Left ventricle myocardium inferior (tissue), 1 donor: ENCODE measurements at places on chromosomes 3 and 15. TPM values are rescaled to one million over a fixed set of nuclear protein-coding genes. Genes with fewer than 3 reads are reported as not detected.

Gene SLC9C1
- 1.3 TPM for total RNA-seq

Gene PPM1L
- 51.1 TPM for total RNA-seq

Gene CHRM5
- total RNA-seq = not detected

Gene STAB1
- total RNA-seq = 67.2 TPM

Gene SLC51A
- not detected for total RNA-seq

Gene CPN2
- total RNA-seq = 2.4 TPM

Gene SHQ1
- total RNA-seq = 18.8 TPM

Gene FETUB
- total RNA-seq = not detected

Gene CCDC191
- 0.77 TPM for total RNA-seq

Gene GPR156
- total RNA-seq = not detected

Gene FILIP1L
- 84.9 TPM for total RNA-seq

Gene CLDN16
- total RNA-seq = not detected

Gene PCSK6
- 28.6 TPM for total RNA-seq

- DNase-seq = no peak
These were observed 5.9 kb downstream of the SH2D7 start for GRCh38 chr15:78098131-78098755.

- DNase-seq = no peak
These were observed 33.5 kb upstream of the ACKR4 start for GRCh38 chr3:132563420-132564069.

DNA sequence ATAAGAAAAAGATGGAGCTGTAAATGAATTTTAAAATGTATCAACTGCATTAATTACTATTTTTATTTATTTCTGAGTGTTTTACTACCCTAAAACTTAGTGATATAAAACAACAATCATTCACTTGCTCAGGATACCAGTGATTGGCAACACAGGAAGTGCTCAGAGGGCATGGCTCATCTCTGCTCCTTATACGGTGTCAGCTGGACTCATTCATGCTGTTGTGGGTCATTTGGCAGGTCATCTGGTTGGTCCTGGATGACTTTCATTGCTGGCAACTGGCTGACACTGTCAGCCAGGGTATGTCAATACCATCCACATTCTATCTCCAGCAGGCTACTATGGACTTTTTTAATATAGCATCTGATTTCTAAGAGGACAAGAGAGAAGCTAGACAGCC lies 689.6 kb upstream of the NECTIN3 start:
- DNase-seq = no peak

GRCh38 chr3:9033867-9034266 lies 70.6 kb upstream of the RAD18 start:
- no peak for DNase-seq

- no peak for DNase-seq
These were observed 12.3 kb upstream of the PGPEP1L start for GRCh38 chr15:99019558-99020540.

DNA sequence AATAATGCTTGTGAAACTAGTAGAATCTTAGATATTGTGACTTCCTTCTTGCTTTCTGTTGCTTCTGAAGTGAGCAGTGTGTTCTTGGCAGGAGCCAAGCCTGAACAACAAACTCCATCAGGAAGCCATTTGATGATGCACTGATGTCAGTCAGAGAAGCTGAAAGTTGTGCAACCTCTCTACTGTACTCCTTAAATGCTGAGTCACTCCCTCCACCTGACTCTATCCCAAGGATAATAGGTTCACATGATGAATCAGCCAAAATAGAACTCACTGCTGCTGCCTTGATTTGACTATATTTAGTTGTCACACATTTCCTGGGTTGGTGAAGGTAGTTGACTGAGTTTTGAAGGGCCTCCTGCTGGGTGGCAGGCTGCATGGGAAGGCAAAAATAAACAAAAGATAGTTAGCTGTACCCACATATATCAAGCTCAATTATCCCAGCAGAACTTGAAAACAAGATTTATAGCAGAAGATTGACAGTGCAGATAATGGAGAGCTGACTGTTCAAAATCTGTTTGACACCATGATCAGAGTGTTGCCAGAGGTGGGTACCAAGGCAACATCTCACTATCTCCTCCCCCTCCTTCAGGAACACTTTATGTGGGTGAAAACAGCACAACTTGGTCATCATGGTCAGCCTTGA lies 328.4 kb upstream of the DPH6 start:
- DNase-seq = no peak

GRCh38 chr3:11591391-11592282 lies 52.1 kb downstream of the VGLL4 start:
- DNase-seq = peak; percentile 57

DNA sequence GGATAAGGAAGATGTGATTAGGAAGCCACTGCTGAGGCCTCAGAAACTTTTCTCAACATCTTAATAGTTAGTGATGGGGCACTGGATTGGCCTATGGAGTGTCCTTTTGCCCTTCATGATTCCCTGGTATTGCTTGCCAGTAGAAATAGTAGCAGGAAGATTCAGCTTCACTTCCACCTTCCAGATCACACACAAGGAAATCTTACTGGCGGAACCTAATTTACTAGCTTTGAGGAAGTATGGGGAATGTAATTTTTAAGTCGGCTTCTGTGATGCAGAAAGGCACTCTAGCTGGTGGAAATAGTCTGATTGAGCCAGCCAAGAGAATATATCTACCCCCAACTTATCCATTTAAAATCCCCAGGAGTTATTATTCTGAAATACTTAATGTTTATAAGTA lies 46.5 kb downstream of the LPP start:
- no peak for DNase-seq

DNA sequence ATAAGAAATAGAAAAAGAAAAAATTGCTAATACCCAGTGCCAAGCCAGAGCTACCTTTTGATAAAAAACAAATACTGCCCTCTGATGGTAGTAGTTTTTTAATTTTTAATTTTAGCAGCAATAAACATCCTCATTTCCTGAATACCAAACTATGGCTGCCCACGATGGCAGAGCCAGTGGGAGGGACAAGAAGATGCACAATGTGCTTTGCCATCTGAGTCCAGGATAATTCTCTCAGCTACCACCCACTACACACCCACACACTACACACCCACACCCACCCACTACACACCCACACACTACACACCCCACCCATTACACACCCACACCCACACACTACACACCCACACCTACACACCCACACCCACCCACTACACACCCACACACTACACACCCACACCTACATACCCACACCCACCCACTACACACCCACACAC lies 17.8 kb downstream of the CEP19 start:
- no peak for DNase-seq

GRCh38 chr15:47951781-47952180 lies 169.0 kb upstream of the SLC24A5 start:
- DNase-seq = no peak

- no peak for DNase-seq
These were observed 30.5 kb upstream of the TIPARP start for GRCh38 chr3:156643729-156644389.

- DNase-seq = no peak
These were observed 264.8 kb downstream of the SLCO3A1 start for GRCh38 chr15:92118162-92118935.

GRCh38 chr3:31050296-31050695 lies 155.8 kb upstream of the GADL1 start:
- no peak for DNase-seq

DNA sequence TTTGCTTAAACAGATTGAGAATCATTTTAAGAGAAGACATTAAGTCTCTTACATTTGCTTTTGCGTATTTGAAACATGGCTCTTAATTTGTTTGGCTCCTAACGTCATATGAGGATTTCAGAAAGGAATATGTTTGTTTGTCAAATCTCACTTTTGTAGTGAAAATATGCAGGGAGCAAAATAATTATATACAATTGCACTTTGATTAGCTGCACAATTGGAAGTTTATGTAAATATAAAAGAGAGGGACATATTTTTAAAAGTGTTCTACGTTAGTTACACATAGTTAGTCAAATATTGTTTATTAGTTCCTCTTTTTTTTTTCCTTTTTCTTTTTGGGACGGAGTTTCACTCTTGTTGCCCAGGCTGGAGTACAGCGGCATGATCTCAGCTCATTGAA lies 42.7 kb upstream of the GOLIM4 start:
- DNase-seq = no peak

DNA sequence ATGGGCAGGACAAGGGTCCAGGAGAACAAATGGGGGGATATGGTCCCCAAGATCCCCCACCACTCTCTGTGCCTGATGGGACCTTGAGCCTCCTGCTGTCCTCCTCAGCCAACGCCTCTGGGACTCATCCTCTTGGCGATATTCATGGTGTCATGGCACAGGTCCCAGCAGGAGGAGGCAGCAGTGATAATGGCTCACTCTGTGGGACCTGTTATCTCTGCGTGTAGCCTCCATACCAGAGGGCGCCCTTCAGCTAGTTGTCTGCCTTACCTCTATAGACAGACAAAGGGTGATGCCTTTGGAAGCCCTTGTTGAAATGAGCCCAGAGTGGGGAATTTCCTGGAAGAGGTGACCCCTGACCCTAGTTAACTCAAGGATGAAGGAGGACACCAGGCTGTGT lies 7.4 kb downstream of the ZBTB47 start:
- DNase-seq = no peak

GRCh38 chr3:5430701-5431100 lies 243.2 kb downstream of the EDEM1 start:
- no peak for DNase-seq

GRCh38 chr3:39423436-39423970 lies 17.0 kb downstream of the RPSA start:
- no peak for DNase-seq

- no peak for DNase-seq
These were observed 32.5 kb upstream of the AP3B2 start for GRCh38 chr15:82742134-82742533.

GRCh38 chr3:62970648-62971047 lies 95.4 kb upstream of the CADPS start:
- DNase-seq = no peak

DNA sequence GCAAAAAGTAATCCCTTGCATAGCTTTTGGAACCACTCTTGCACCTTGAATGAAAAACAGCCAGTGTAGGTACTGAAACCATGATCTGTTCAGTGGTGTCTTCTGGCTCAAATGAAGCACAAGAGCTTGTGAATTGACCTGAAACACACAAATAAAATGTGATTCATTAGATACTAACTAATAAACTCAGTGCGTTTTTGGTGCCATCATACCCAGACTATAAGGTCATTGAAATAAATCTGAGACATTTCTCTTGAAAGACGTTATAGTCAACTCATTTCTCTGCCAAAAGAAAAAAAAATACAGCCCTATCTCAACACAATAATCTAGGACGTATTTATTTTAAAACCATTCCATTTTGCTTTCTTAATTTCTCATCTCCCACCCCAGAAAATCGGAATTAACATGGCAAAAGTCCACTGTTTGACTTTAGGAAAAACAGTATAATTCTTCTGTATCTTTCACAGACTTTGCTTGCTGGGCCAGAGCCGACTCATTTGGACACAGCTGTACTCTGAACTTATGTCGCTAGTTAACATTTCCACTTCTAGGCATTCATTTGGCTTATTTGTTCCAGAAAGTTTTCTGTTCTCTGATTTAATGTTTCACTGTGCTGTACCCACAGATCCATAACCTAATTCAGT lies 284.9 kb upstream of the TBL1XR1 start:
- DNase-seq = no peak

GRCh38 chr3:45826908-45827307 lies 15.0 kb downstream of the LZTFL1 start:
- no peak for DNase-seq

DNA sequence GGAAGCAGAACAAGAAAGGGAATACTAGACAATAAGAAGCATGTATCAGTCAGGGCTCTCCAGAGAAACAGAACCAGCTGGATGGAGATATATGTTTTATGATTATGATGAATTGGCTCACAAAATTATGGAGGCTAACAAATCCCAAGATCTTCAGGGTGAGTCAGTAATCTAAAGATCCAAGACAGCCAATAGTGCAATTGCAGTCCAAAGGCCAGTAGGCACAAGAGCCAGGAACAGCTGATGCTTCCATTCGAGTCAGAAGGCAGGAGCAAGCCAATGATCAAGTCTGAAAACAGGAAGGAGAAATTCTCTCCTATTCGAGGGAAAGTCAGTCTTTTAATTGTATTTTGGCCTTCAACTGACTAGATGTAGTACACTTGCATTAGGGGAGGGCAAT lies 164.9 kb upstream of the ST8SIA2 start:
- DNase-seq = no peak

DNA sequence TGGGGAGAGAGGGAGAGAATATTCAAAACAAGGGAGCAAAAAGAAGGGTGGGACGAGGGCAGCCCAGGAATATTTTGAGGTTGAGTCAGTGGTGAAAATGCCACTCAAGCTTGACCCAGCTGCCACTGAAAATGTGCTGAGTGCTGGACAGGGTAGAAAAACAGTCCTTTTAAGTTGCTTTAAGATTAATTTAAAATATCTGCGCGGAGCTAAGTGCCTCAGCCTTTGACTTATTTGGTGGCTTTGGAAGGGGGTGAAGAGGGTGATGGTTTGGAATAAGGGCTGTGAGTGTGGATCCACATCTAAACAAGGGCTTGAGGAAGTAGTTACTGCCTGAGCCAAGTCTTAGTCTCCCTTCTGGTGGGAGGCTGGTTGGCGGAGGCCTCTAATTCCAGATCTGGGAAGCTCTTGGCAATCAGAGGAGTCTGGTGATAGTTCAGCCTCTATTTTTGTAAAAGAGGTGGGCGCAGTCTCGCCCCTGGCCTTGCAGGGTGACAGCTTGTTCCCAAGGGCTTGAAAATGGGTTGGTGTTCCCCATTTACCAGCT lies 280.8 kb upstream of the ROPN1 start:
- no peak for DNase-seq

- no peak for DNase-seq
These were observed 53.7 kb downstream of the GALK2 start for GRCh38 chr15:49223536-49224274.

DNA sequence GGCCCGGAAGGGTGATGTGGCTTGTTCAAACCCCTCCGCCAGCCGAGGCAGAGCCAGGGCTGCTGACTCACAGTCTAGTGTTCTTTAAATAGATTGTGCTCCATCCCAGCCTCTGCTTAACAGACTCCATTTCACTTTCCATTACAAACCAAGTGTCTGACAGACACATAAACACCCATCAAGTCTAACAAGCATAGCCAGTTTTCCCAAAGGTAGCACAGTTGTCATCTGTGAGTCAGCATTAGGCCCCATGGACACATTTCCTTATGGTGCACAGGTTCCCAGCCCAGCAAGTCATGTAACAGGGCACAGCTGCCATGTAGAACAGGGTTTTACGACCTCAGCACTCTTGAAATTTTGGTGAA lies 109.9 kb upstream of the RAP2B start:
- DNase-seq = no peak

DNA sequence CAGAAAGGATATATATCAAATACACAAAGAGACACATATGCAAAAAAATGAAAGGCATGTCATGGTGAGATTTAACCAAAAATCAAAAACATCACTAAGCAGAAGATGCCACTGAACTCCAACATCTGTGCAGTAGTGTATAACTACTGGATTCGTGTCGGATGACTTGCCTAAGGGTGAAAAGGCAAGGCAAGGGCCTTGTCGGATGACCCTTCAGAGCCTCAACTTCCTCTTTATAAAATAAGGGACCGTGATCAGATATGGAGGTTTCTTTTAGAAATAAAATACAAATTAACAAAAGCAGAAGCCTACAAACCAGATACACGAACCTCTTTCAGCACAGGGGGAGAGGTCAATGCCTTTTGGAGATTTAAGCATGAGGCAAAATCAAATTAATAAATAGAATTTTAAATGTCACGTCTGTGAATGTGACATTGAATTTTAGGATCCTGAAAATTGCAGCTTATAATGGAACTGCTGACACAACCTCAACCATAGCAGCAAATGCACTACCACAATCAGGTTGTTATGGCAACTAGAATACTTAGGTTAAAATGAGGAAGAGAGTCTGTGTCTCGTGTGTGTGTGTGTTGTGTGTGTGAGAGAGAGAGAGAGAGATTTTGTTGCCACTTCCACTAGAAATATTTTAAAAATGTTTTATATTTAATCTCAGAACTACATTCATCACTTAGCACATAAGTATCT lies 8.3 kb upstream of the CHRM5 start:
- DNase-seq = no peak
